ENCODE measurements at places on chromosomes 5 and 9.

DNA sequence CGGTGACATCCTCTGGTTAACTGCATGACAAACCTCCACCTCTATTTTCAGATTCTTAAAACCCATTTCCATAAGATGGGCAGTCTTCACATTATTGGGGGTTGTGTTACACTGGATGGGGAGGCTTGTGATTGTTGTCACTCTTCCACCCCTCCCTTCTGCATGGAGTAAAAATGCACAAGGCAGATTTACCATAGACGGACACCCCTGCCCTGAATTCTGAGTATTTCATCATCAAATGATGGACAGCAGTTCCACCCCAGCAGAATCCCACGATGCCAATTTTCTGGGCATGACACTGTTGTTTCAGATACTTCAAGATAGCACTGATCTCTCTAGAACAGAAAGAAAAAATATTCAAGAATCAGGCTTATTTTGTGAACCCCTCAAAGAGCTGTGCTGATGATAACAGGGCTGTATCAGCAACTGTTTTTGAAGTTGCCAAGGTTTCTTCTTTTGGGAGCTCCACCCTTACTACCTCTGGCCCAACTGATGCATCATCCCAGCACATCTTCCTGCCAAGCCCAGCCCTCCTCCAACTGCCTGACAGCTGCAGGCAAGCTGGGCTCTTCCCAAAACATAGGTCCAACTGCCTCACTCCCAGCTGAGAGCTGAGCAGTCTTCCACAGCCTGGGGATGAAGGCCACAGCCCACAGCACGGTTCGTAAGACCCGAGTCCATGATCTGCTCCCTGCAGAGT, 21.4 kb downstream of the CMBL start:
- DNase-seq, result no peak

- no peak for DNase-seq
Observed at GRCh38 chr5:137624786-137625349, 111.0 kb downstream of the KLHL3 start.

DNA sequence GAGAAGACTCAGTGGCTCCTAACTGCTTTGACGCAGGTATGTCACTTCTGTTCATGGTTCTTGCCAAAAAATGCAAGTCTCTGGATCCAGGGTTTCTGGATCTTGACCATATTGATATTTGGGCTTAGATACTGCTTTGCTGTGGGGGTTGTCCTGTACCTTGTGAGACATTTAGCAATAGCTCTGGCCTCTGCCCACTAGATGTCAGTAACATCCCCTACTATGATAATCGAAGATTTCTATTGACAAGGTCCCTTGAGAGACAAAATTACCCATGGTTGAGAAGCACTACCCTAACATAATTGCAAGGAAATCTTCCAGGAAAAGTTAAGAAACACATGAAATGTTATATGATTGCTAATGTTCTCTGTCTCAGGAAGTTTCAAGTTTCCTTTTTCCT, 285.4 kb downstream of the TMEM232 start:
- DNase-seq, result no peak

DNA sequence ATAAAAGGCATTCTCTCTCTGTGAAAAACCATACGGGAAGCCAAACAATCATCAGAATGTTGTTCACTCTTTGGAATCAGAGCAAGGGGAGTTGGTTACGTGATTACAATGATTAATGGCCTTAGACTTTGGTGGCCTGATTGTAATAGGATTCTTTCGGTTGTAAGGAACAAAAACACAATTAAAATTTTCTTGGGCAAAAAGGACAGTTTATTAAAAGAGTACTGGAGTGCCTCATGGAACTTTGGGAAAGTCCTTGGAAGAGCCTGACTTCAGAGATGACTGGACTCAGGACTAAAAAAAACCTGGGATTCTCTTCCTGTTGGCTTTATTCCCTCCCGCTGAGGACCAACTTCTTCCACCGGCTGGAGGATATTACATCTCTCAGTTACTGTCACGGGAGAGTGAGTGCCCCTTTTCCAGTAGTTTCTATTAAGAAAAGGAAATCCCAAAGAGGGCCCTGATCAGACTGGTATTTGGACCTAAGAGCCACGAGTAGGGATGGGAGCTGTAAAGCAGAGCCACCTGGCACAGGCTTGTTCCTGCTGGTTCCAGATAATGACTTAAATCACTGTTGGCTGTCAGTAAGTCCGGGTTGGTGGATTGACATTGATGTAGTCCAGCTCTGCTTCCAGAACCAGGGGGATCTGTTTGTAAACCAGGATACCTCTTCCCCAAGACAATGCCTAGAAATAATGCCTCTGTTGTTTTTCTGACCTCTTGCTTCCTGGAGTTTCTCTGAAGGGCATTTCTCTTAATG, 53.9 kb downstream of the CFAP95 start:
- no peak for DNase-seq

DNA sequence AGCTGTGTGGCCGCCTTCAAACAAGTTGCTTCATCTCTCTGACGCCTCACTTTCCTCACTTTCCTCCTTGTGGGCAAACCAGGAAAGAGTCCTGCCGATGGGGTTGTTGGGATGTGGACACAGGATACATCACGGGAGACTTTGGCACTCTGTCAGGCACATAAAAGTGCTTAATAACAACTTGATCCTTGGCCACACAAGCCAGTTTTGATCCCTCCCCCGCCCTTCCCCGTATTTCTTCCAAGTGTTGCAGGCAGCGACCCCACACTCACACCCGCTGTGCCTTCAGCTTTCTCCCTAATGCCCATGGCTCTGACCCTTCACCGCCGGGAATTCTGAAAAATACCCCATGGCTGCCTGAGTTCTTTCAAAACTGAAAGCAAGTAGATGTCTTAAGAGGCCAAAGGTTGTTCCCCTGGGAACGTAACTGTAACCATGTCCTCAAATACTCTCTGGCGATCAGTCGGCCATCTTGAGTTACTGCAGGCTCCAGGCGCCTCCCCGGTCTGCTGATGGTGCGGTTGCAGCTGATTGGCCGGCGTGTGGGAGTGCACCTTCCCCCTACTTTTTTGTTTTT, 59.8 kb downstream of the ARHGEF37 start:
- DNase-seq, result no peak

GRCh38 chr5:151949701-151950308, 25.2 kb upstream of the GLRA1 start:
- no peak for DNase-seq

GRCh38 chr5:38045446-38045845, 205.6 kb upstream of the GDNF start:
- DNase-seq, result no peak

DNA sequence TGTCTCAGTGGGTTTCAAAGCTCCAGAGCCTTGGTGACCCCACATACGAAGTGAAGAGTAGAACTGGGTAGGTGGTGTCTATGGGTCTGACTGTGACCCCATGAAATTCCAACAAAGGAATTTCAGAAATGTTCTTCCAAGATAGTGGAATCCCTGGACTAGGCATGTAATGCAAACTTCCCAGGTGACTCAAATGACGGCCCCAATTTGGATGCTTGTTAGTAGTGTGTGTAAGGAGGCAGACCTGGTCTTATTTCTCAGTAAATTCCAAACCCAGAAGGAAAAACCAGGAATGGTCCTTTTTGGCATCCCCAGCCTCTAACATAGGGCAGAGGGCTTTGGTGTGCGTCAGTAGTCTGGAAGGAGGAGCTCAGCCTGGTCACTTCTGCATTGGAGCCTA, 43.6 kb upstream of the ABCA1 start:
- no peak for DNase-seq

DNA sequence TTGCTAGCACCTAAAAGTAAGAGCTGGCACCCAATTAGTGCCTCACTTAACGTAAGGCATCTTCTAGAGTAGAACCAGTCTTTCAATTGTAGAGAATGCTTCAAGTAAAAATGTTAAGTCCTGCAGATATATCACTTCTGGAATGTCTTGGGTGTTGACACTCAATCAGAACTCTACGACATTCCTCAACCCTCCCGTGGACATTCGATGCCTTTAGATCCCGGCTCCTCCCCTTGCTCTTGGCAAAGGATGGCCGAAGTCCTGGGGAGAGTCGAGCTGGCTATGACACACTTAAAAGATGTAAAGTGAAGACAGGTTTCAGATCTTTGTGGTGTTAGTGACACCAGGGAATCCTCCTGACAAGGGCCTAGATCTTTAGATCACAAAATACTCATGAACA, 87.5 kb upstream of the ERCC6L2 start:
- DNase-seq, result no peak

GRCh38 chr9:72333709-72334108, 31.3 kb downstream of the ZFAND5 start:
- DNase-seq, result no peak

DNA sequence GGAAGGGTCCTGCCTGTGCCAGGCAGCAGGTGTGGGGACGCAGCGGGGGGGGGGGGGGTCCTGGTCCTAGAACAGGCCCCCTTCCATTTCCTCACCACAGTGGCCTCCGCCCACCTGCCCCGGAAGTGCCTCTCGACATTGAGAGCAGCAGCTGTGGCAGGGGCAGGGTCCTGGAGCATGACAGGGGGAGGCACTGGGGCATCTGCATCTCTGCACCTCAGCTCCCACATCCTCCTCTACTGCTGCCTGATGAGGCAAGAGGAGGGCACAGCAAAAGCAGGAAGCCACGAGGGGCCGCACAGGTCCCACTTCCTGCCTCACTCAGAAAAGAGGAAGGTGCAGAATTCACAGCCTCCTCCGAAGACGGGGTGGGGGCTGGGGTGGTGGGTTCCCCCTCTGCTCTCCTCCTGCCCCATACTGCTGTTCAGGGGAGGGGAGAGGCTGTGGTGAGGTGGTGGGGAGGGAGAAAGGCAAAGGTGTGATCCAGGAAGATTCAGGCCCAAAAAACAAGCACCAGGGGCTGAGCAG, 14.8 kb downstream of the AKNA start:
- DNase-seq, result peak; percentile 81

- no peak for DNase-seq
Observed at GRCh38 chr5:122377026-122377425, 65.0 kb downstream of the SNCAIP start.

GRCh38 chr5:178119915-178120606, 6.7 kb downstream of the N4BP3 start:
- DNase-seq, result no peak

DNA sequence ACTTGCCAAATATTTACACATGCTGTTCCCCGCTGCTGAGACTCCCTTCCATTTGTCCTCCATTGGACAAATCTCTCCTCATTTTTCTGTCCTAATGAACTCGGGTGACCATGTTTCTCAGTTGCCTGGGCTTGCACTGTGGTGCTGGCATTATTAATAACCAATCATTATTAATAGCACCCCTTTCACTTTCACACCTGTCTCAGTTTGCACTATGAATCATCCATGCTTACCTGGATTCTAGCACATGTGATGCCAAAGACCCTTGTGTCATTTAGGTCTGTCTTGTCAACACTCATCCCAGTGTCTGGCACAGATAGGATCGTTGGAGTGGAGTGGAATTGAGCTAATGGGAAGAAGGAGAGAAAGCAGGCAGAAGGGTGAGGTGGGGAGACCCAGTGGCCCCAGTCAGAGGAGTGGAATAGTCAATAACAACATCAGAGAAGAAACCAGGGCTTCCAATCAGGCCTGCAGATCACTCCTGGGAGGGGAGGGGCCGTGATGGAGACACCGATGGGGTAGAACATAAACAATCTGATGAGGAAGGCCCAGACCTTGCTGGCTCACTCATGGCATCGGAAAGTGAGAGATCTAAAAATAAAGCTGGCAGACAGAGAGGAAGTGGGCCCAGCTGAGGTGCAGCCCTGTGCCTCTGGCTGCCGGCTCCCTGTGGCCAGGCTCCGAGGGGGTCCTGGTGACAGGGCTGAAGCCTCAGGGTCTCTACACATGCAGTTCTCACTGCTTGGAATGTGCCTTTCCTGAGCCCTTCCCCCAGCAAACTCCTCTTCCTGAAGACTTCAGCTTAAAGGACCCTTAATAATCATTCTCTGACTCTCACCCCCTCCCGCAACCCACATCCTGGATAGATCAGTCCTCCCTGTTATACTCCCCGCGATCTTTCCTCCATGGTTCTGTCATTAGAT, 33.5 kb upstream of the CRB2 start:
- peak; percentile 75 for DNase-seq

DNA sequence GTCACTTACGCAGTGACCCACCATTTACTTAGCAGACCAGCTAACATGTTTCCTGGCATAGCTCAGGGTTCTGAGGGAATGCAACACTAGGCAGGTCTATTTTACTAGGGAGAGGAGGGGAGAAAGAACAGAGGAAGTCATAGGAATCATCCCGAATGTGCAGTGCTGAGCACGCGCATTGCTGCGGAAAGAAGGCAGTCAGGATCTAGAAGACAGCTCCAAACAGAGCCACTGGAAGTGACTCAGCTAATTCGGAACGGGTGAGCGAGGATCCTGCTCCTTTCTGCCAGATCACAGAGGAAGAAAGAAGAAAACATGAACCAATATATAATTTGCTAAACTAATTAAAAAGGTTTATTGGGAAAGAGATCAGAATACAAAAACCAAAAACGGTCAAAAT, 339.8 kb downstream of the EFNA5 start:
- no peak for DNase-seq

- DNase-seq, result peak; percentile 84
Observed at GRCh38 chr9:63817622-63818518, 1467.1 kb downstream of the FOXD4L5 start.

Data from stimulated activated naive CD8-positive, alpha-beta T cell treated with anti-CD3 and anti-CD28 coated beads, Interleukin-15, amount 100 ng/mL, for 72 hours (primary cell).